ENCODE measurements at places on chromosomes 13 and 19. TPM values are rescaled to one million over a fixed set of nuclear protein-coding genes. Genes with fewer than 3 reads are reported as not detected.

Gene CCNA1
- 0.20 TPM for polyA plus RNA-seq

Gene C19orf85
- not detected for polyA plus RNA-seq

GRCh38 chr19:632579-633067 lies 714 bp downstream of the POLRMT start:
- no peak for DNase-seq

GRCh38 chr19:39805104-39805503 lies 26.4 kb downstream of the LEUTX start:
- DNase-seq = no peak

Measured in right cardiac atrium (tissue), 5 donors.